ENCODE measurements at places on chromosomes 13 and 19. TPM values are rescaled to one million over a fixed set of nuclear protein-coding genes. Genes with fewer than 3 reads are reported as not detected.

- H3K36me3 ChIP-seq: no peaks in the 10 kb centered on the region
- H3K4me3 ChIP-seq: no peak overlapping the region
- peaks cover 41% of the 10 kb centered on the region for H3K27me3 ChIP-seq
- no peaks in the 10 kb centered on the region for H3K4me1 ChIP-seq
- no peak overlapping the region for H3K27ac ChIP-seq
Measured at GRCh38 chr13:113765564-113765910, 6.5 kb downstream of the TMEM255B start.

DNA sequence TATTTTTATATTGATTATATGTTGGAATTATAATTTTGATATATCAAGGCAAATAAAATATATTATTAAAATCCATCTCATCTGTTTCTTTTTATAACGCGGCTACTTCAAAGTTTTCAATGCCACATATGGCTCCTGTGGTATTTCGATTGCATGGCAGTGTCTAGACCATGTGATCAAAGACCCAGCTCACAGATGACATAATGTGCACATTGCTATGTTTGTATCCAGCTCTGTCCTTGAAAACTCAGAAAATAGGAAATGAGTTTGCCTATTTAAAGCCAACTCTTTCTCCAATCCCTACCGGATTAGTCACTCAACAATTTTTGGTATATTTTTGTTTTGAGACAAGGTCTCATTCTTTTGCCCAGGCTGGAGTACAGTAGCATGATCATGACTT, 26.2 kb downstream of the TMTC4 start:
- no peak overlapping the region for H3K4me3 ChIP-seq
- no peak overlapping the region for H3K27ac ChIP-seq
- DNase-seq: no peak
- no peaks in the 10 kb centered on the region for H3K4me1 ChIP-seq
- H3K36me3 ChIP-seq: peaks cover 24% of the 10 kb centered on the region
- H3K27me3 ChIP-seq: no peaks in the 10 kb centered on the region

DNA sequence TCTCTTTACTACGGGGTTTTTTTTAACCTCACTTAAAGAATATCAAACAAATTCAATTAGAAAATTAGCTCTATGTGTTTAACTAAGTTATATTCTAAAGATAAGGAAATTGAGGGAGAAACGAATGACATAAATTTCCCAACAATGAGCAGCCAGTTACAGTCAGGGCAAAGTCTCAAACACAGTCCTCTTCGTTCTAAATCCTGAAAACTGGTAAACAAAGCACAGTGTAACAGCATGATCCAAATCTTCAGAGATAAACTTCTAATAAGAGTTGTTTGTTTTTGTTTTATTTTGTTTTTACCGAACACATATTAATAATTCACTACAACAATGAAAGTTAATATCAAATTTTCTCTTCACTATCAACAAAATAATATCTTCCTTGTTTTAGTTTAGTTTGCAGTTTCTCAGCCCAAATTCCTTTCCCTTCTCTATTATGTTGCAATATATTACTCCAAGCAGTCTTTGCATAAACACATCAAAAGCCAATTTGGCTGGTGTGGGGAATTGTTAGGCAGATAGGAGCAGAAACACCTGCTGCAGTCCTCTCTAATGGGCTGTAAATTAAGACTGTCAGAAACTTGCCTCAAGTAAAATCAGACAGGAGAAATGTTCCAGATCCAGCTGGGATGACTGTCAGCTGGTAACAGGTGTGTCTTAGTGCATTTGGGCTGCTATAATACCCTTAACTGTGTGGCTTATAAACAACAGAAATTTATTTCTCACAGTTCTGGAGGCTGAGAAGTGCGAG, 106.5 kb upstream of the SGCG start:
- no peaks in the 10 kb centered on the region for H3K27me3 ChIP-seq
- no peaks in the 10 kb centered on the region for H3K4me1 ChIP-seq
- no peak overlapping the region for H3K4me3 ChIP-seq
- DNase-seq: no peak

GRCh38 chr13:99477493-99477892, 23.8 kb upstream of the TM9SF2 start:
- H3K36me3 ChIP-seq: no peaks in the 10 kb centered on the region
- H3K4me3 ChIP-seq: no peak overlapping the region
- H3K4me1 ChIP-seq: peaks cover 14% of the 10 kb centered on the region
- no peak for DNase-seq

DNA sequence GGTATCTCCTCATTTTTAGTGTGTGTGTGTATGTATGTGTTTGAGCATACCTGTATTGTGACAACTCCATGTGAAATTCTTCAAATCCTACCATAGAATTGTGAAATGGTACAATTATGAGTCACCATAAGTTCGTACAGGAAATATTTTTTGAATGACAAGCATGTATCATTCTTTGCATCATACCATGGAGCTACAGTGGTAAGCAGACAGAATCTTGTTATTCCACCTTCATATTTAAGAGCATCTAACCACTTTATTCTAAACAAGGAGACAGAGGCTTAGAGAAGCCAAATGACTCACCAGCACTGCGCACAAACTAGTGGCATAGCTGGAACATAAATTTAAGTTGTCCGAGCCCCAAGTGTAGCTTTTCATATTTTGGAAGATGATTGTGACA, 4.5 kb upstream of the EPSTI1 start:
- H3K4me3 ChIP-seq: no peak overlapping the region
- no peak overlapping the region for H3K27ac ChIP-seq
- peaks cover 10% of the 10 kb centered on the region for H3K4me1 ChIP-seq
- no peaks in the 10 kb centered on the region for H3K36me3 ChIP-seq

DNA sequence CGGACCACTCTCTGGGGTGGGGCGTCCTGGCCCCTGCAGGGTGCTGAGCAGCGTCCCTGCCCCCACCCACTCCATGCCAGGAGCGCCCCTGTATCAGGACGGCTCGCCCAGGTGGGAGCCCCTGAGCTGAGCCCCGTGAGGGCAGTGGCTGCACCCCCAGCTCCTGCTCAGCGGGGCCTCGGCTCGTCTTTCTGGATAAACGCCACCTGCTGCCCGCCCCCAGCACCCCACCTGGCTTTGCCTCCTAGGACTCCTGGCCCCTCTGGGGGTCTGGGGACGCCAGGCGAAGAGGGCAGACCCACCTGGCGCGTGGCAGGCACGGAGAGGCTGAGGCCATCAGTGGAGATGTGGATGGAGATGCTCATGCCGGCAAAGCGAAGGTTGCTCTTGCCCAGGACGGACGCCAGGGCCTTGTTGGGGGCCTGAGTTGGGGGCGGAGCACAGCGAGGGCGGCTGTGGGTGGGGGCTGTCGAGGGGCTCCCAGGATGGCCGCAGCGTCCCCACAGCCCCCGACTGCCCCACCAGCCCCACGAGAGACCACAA, 22.3 kb downstream of the SHC2 start:
- no peak overlapping the region for H3K4me3 ChIP-seq
- H3K27ac ChIP-seq: no peak overlapping the region

- peaks cover 46% of the 10 kb centered on the region for H3K36me3 ChIP-seq
- H3K4me3 ChIP-seq: no peak overlapping the region
- no peak overlapping the region for H3K27ac ChIP-seq
Measured at GRCh38 chr13:48485432-48485831, 47.4 kb downstream of the RCBTB2 start.

DNA sequence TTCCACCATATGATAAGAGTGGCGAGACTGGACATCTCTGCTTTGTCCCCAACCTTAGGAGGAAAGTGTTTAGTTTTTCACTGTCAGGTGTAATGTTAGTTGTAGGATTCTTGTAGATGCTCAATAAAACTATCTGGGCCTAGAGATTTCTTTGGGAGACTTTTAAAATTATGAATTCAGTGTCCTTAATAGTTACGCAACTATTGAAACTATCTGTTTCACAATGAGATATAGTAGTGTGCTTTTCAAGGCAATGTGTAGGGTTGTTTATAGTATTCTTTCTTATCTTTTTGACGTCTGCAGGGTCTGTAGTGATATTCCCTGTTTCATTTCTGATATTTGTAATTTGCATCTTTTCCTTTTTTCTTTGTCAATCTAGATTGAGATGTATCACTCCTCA, 33.2 kb upstream of the F7 start:
- no peak overlapping the region for H3K4me3 ChIP-seq
- H3K27me3 ChIP-seq: no peaks in the 10 kb centered on the region
- DNase-seq: no peak
- no peak overlapping the region for H3K27ac ChIP-seq
- peaks cover 63% of the 10 kb centered on the region for H3K36me3 ChIP-seq

GRCh38 chr13:113120300-113121182, 2.1 kb upstream of the F10 start:
- no peak overlapping the region for H3K4me3 ChIP-seq
- DNase-seq: no peak

DNA sequence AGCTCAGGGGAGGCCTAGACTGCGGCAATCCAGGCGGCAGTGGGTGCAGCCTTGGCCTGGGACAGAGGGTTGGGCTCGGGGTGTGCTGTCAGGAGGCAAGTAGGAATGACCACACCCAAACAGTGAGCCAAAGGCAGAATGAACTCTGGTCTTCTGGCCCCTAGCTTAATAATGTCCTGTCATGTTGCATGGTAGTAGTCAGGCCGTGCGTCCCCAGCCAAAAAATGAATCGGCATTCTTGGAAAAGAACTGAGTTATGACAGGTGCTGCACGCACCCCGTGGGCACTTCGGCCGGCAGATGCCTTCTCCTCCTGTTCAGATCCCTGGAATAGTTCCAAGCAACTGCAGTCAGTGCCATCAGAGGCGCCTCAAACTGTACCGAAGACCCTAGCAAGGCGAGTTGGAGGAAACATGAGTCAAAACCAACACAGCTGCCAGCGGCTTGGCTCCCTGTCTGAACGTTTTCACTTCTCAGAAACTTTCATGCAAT, 55.9 kb downstream of the ATP7B start:
- no peaks in the 10 kb centered on the region for H3K27me3 ChIP-seq
- H3K36me3 ChIP-seq: peaks cover 34% of the 10 kb centered on the region
- H3K4me3 ChIP-seq: no peak overlapping the region

DNA sequence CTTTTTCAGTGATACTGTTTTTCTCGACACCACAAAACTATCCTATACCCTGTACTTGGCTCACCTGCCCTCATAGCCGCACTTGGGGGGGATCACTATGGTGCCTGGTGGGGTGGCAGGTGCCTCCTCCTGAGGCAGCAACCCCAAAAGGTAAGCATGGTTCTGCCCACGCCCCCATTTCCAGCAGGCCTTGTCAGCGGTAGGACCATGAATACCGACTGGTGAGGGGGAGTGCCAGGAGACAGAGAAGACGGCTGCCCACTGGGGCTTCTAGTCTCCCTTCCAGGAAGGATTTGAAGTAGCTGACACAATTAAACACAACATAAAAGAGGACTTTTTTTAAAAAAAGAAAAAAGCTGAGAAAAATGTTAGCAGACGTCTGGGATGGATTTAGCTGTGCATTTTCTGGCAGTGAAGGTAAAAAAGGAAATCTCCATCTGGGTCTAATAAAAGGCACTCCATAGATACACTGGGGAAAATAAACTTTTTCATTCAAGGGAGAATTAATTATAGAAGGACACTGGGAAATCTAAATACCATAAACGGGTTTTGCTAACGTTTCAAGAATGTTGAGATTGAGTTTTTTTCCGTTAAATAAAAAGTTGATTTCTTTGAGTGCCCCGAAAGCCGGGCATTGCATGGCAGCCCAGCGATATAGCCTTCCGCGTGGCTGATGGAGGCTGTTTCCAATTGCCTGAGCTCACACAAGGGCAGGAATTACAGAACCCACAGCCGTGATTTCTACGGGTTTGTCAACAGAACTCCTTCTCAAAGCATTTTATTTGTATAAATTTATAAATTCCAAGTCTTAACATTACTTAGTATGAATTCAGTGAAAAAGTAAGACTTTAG, 45.1 kb downstream of the ATP11A start:
- H3K27me3 ChIP-seq: no peaks in the 10 kb centered on the region
- no peak overlapping the region for H3K4me3 ChIP-seq

GRCh38 chr13:31198519-31198918, 1.3 kb upstream of the B3GLCT start:
- H3K4me1 ChIP-seq: peaks cover 28% of the 10 kb centered on the region
- no peak for DNase-seq
- no peaks in the 10 kb centered on the region for H3K36me3 ChIP-seq
- H3K27me3 ChIP-seq: no peaks in the 10 kb centered on the region

- H3K4me1 ChIP-seq: no peaks in the 10 kb centered on the region
- H3K4me3 ChIP-seq: no peak overlapping the region
- H3K27ac ChIP-seq: no peak overlapping the region
- DNase-seq: no peak
- no peaks in the 10 kb centered on the region for H3K36me3 ChIP-seq
- H3K27me3 ChIP-seq: no peaks in the 10 kb centered on the region
Measured at GRCh38 chr13:85166891-85167290, 632.3 kb downstream of the SLITRK6 start.

GRCh38 chr13:35524171-35524570, 47.7 kb upstream of the MAB21L1 start:
- no peaks in the 10 kb centered on the region for H3K27me3 ChIP-seq
- H3K4me3 ChIP-seq: no peak overlapping the region
- H3K27ac ChIP-seq: no peak overlapping the region

DNA sequence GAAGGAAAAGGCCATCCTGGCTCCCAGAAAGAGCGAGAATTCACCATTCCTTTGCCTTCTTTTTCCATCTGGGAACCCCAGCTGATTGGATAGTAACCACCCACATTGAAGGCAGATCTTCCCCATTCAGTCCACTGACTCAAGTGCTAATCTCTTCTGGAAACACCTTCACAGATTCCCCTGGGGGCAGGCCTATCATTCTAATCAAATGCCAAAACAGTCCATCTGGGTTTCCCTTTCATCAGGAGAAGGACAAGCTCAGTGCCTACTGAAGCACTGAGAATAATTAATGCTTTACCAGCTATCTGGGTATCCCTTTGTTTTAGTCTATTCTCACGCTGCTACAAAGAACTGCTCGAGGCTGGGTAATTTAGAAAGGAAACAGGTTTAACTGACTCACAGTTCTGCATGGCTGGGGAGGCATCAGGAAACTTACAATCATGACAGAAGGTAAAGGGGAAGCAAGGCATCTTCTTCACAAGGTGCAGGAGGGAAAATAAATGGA, 293.2 kb downstream of the ENOX1 start:
- H3K4me1 ChIP-seq: no peaks in the 10 kb centered on the region
- no peak overlapping the region for H3K27ac ChIP-seq
- no peaks in the 10 kb centered on the region for H3K36me3 ChIP-seq
- no peaks in the 10 kb centered on the region for H3K27me3 ChIP-seq
- no peak for DNase-seq
- H3K4me3 ChIP-seq: no peak overlapping the region

Gene SIAH3
- total RNA-seq: not detected

Gene PCP2
- not detected for total RNA-seq

Measured in stomach (tissue), 19 donors.